ENCODE measurements at places on chromosomes 5 and 9.

- peak; percentile 40 for DNase-seq
Observed at GRCh38 chr5:168822745-168823281, 243.6 kb upstream of the PANK3 start.

GRCh38 chr5:7676455-7676854 is 174.5 kb downstream of the CFAP90 start:
- DNase-seq: no peak

- peak; percentile 43 for DNase-seq
Observed at GRCh38 chr5:168047043-168047668, 244.3 kb upstream of the WWC1 start.

GRCh38 chr9:136840877-136841645 is 1.2 kb upstream of the AJM1 start:
- peak; percentile 40 for DNase-seq

DNA sequence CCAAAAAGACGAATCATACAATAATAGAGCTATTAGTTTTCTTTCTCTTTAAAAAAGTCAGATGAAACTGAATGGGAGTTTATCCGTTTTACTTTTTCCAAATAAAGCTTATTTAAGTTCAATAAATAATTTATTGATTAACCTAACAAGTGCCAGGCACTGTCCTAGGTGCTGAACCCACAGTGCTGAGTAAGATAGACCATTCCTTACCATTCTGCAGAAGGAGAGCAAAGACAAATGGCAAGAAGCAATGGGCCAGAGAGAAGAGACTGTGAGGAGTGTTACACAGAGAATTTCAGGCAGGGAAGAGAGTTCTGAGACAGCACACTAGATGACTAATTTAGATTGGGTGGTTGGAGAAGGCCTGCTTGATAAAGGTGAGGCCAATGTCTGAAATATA is 127.2 kb downstream of the AUH start:
- DNase-seq: no peak

DNA sequence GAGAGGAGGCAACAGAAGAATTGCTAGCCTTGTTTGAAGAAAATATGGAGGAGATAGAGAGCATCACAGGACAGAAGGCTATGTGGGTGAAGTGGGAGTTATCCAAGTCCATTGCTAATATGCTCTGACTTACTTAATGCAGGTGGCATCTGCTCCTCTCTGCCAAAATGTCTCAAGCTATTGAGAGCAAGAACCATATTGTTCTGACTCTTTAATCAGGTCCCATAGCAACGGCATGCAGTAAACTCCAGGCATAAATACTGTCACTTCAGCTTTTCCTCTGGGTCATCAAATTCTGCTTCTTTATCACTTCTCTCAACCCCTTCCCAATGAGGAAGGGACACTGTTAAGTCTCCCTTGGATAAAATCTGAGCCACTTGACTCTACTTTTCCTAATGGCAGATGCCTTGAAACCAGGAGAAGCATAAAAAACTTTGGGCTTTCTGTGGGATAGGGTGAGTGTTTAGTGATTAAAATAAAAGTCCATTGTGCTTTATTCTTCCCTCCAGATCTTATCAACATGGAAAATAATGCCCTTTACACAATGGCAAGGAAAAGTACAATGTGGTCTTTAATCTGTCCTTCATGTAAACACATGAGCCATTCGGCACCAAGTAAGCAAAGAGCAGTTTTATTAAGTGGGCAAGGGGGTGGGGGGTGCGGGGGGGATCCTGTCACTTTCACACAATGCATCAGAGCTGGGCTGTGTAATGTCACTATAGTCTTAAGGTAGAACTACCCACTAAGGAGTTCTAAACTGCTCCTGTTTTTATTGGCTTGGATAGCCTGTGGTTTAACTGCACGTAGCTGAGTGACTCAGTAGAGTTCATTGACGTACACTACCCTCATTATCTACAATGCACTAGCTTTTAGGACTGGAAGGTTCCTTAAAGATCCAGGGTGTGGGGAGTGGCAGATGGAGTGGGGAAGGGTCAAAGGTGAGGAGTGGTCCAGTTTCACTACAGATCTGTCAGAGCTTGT is 71.0 kb upstream of the TARS1 start:
- DNase-seq: peak; percentile 47

DNA sequence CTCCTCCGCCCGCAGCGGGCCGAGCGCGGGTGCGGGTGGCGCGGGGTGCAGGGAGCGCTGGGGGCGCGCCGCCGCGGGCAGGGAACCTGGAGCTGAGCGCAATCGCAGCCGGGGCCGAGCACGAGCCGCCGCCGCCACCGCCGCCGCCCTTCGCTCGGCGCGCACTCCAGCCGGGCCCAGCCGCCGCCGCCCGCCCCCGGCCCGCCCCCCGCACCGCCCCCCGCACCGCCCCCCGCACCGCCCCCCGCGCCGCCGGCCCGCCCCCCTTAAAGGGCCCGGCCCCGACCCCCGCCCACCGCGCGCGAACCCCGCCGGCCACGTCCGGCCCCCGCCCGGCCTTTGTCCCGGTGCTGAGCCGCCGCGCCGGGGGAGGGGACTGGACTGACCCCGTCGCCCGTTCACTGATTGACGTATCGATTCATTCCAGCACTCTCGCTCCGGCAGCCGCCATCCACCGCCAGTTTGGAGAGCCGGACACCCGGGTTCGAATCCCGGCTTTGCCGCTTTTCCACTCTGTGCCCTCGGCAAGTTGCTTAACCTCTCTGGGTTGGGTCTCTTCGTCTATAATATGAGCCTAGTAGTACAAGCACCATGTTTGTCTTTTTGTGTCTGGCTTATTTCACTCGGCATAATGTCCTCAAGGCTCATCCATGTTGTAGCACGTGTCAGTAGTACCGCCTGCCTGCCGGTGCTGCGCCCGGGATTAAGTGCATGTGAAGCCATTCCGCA is at the start of gene SH3PXD2B:
Gene SH3PXD2B (minus strand): TSS at position 168 of the 729 bp plus-strand sequence. CDS start 173 bp downstream, outside the sequence.
- peak; percentile 68 for DNase-seq

- DNase-seq: no peak
Observed at GRCh38 chr9:137244486-137245449, 3.7 kb downstream of the TUBB4B start.

DNA sequence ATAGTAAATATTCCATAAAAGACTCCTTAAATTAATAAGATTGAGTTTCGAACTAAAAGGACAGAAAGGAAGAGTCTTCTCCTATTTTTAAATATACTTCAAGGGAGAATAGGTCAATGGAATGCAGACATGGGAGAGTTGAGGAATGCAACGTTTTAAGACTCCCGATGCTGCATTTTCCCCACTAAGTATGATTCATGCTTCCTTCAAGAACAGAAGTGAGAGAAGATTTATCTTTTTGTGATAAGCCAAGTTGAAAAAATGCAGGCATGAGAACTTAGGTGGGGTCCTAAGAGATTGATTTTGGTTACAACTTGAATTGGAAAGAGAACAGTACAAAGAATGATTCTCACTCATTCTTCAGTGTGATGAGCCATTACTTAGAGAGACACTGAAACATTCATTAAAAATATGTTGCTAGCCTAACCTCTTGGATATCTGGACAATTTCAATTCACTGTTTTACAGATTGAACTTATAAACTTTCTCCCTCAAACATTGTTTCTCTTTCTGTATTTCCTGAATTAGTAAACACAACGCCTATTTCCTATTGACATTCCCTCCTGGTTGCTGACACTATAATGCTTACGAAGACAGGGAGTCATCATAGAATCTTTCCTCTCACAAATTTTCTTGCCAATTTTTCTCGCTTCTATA is 1666.1 kb upstream of the WWC1 start:
- DNase-seq: no peak

DNA sequence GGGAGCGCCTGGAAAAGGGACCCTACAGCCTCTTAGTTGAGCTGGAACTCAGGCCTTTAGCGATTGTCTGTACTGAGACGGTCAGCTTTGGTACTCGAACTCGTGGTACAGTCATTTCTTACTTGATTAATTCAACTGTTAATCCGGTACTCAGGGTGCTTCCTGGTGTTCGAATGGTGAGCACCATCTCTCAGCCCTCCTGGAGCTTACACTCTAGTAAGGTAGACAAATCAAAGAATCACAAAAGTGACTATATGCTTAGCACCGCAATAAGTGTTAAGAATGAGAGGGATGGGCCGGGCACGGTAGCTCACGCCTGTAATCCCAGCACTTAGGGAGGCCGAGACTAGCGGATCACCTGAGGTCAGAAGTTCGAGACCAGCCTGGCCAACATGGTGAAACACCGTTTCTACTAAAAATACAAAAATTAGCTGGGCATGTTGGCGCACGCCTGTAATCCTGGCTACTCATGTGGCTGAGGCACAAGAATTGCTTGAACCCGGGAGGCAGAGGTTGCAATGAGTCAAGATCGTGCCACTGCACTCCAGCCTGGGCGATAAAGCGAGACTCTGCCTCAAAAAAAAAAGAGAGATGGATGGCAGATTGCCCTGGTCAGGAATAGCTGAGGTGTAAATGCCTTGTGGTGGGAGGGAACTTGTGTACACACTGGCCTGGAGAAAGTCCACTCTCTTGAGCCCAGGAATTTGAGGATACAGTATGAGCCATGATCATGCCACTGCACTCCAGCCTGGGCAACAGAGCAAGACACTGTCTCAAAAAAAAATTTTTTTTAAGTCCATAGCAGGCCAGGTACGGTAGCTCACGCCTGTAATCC is 981 bp downstream of the TCOF1 start:
- DNase-seq: no peak

- no peak for DNase-seq
Observed at GRCh38 chr5:81162501-81162900, 70.6 kb upstream of the CKMT2 start.
